ENCODE measurements at places on chromosomes 4 and X. TPM values are rescaled to one million over a fixed set of nuclear protein-coding genes. Genes with fewer than 3 reads are reported as not detected.

The HS6ST2 gene
- 0.18 TPM for polyA plus RNA-seq

The NPFFR2 gene
- polyA plus RNA-seq: 7.8 TPM

DNA sequence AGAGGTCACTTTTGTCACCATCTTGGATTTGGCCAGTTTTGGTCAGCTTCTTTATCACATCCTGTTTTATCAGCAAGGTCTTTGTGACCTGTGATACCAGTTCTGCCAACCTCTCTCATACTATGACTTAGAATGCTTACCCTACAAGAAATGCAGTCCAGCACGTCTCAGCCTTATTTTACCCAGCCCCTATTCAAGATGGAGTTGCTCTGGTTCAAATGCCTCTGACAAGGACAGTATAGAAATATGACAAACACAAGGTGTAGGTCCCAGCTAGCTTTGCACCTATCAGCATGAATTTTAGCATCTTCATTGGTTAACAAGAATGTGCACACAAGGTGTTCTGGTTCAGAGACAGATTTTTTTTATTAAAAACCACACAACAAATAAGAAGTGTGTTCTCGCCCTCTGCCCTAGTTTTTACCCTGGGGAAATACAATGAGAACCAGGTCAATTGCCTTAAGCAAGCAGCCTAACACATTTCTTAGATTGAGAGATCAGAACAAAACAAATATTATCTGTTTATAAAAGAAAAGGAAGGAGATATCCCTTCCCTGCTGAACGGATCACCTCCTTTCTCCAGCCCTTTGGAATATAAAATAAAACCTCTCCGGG is 962.3 kb upstream of the PRKX start:
- DNase-seq: no peak

GRCh38 chr4:77344001-77344400 is 187.0 kb downstream of the CCNG2 start:
- DNase-seq: no peak

- no peak for DNase-seq
Observed at GRCh38 chrX:9647431-9647830, 118.2 kb downstream of the GPR143 start.

DNA sequence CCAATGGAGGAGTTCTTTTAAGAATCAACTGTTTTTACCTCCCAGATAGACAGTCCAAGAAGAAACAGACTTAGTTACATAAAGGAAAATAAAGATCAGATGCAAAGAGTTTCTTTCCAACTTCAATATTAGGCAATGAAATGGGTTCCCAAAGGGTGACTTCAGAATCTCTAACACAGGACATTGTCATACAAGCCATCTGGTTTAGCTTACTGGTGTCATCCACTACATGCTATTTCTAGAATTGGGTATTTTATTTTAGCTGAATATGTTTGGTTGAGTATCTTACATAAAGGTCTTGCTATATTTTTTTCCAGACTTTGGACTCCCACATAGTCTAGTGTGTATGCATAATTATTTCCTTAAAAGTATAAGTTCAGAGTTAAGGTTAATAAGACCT is 162.1 kb upstream of the SLC7A11 start:
- DNase-seq: no peak

DNA sequence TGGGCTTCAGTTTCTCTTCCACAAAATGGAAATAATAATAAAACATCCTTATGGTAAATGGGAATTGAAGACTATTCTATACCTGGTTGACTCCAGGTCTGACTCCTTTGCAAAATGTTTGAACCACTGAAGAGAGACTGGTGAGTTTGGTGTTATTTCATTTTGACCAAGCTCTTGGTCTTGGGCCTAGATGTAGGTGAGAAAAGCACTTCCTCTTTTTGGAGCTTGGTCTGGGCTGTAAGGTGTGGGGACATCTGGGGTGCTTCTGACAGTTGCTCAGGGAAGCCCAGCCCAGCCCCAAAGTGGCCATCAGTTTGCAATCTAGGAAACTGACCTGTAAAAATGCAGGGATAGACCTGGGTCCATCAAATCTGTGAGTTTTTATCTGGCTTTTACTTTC is 26.8 kb upstream of the SOD3 start:
- no peak for DNase-seq

DNA sequence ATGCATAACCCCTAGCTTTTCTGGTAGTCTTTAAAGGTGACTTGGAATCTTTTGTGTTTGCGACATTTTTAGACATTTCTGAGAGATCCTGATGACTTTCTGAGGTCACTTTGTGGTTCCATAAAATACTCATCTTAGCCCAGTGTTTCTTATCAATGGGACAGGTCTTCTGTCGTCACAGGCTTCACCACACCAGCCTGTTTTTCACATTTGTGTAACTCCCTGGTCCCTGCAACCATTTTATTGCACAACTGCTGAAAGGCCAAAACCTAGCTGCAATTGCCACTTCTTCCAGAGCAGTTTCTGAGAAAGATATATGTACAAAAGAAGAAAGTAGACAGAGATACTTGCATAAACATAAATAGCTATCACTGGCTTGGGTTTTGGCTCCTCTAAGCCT is 120.9 kb downstream of the IL15 start:
- DNase-seq: no peak

The REELD1 gene
- polyA plus RNA-seq: not detected

GRCh38 chr4:101357751-101358150 is 10.4 kb upstream of the PPP3CA start:
- no peak for DNase-seq

The WNK3 gene
- polyA plus RNA-seq: 0.73 TPM

- no peak for DNase-seq
Observed at GRCh38 chrX:103631145-103631544, 2.4 kb downstream of the TCEAL1 start.

The PAGE2 gene
- polyA plus RNA-seq: 4.7 TPM

DNA sequence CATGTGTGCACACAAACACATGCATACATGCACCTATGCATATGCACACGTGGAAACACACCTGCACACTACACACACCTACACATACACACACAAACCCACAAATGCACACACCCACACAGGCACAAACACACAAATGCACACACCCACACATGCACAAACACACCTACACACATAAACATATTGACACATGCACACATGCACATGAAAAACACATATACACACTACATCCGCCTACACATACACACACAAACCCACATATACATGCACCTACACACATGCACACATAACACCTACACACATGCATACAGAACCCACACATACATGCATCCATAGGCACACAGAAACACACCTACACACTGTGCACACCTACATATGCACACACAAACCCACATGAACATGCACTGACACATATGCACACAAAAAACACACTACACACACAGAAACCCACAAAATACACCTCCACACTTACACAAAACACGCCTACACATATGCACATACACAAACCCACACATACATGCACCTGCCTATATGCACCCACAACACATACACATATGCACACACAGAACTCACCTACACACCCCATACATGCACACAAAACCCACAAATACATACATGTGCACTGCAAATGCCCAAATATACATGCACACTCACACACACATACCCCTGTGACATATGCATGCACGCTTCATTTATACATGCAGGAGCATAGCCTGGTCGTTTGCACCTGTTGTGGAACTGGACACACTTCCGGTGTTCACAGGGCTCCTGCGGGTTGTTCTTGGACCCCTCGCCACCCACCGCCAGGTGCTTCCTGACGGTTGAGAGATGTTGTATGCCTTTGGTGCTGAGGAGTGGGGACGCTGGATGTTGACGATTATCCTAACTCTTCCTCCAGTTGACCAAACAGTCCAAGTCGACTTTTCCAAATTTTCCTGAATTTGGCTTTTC is 22.1 kb downstream of the CD99 start:
- no peak for DNase-seq

DNA sequence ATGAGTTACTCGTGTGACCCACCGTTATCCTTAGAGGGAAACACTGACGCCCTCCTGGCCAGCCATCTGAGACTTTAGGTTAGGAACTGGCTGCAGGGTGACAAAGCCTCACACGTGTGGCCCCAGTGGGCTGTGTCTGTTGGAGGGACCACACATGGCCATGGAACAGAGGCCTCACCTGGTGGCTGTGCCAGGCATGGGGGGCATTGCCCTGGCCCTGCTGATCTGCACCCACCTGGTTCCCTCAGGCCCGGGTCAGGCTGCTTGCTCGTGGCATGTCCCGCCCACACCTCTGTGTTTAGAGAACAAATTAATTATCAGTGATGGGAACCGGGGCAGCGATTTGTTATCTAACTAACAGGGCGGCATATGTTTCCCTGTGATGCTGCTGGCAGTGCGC is 100.9 kb upstream of the PSAPL1 start:
- DNase-seq: no peak

DNA sequence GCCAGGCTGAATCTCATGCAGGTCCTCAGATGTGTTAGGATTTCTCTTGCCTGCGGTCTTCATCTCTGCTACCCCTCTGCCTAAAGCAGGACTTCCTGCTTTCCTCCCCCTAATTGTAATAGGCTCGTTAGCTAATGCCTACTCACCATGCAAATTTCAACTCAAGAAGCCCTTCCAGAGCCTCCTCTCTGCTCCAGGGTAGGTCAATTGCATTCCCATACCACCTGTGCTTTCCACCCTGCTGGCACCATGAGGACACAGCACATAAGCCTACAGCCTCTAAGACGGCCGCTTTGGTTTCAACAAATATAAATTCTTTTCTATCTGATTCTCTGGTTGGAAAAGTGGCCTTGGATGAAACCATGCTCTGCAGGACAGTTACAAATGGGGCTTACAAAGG is 93.9 kb downstream of the QDPR start:
- DNase-seq: no peak

DNA sequence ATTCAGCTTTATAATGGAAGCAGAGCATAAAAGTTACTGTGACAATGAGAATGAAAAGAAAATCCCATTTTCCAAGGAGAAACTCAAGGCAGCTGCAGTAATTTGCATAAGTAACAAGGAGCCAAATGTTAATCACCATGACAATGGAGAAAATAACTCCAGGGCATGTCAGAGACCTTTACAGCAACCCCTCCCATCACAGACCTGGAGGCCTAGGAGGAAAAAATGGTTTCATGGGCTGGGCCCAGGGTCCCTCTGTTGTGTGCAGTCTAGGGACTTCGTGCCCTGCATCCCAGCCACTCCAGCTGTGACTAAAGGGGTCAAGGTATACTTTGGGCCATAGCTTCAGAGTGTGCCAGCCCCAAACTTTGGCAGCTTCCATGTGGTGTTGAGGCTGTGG is 223.5 kb downstream of the NPFFR2 start:
- no peak for DNase-seq

DNA sequence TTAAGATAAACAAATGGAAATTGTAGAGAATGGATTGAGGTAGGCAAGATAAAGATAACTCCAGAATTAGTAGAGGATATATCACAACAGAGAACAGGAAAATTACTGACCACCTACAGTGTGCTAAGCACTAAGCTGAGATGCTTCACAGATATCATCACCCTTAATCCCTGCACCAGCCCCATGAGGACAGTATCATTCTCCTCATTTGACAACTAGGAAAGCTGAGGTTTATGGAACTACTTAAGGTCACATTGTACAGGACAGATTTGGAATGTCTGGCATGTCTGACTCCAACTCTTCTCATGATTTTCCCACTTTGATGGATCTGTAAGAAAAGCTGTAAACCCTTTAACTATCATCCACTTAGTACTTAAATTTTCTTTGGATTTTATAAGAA is 95.5 kb downstream of the CASK start:
- no peak for DNase-seq

DNA sequence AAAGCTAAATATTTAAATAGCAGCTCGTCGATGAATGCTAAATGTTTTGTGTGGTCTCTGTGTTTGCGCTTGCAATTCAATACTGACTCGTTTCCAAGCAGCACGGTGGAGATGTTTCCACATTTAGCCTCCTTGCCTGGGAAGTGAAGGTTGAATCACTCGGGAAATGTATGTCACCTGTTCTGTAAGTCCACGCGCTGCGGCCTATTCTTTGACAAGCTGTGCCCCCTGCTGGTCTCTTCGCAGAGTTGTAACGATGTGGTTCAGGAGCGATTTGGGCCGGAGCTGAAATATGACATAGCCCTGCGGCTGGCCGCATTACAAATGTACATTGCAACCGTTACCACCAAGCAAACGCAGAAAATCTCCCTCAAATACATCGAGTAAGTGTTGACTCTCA is 89.6 kb upstream of the PRPS2 start:
- DNase-seq: peak; percentile 50

GRCh38 chr4:54696649-54697048 is 38.9 kb downstream of the KIT start:
- DNase-seq: no peak

DNA sequence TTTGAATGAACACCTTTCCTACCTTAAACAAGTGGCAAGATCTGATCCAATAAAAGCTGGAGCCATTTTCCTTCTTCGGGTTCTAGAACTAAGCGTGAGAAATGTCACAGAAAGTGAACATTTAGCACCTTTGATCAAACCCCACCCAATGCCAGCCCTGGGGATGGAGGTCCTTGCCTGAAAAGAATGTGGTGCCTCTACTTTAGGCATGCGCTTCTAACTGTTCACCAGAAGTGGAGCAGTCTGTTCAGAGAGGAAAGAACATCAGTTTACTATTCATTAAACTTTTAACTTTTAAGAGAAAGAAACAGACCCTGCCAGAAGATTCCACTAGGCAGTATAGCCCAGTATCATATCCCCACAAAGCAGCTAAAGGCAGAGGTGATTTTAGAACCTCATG is 75.9 kb downstream of the INTS12 start:
- no peak for DNase-seq

The PHEX gene
- 0.35 TPM for polyA plus RNA-seq

DNA sequence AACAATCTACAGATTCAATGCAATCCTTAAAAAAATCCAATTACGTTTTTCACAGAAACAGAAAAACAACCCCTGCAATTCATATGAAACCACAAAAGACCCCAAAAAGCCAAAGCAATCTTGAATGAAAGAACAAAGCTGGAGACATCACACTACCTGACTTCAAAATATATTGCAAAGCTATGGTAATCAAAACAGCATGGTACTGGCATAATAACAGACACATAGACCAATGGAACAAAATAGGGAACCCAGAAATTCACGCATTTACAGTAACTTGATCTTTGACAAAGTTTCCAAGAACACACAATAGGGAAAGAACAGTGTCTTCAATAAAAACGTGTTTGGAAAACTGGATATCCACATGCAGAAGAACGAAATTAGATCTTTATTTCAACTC is 14.6 kb downstream of the MGAT4D start:
- DNase-seq: no peak

The SCML2 gene
- polyA plus RNA-seq: 4.1 TPM

GRCh38 chr4:88104902-88105610 is 53.4 kb downstream of the ABCG2 start:
- peak; percentile 41 for DNase-seq

The KLHL4 gene
- polyA plus RNA-seq: 0.24 TPM

The DUSP9 gene
- polyA plus RNA-seq: 0.05 TPM

DNA sequence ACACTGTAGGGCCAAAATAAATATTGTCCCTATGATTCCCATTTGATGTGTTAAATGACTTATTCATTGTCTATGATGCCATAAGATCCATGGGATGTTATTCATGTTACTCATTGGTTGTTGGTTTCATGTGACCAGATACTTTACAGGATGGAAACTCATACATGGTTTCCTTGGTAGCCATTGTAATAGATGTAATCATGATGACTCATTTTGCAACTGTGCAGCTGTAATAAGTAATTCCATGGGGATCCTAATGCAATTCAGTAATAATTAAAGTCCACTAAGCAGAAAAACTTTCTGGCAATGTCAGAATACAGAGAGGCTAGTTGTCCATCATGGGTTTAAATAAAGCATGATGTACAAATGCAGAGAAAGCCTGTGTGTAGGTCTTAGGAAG is 389.7 kb upstream of the NR3C2 start:
- DNase-seq: no peak

GRCh38 chr4:86942185-86942666 is 7.4 kb downstream of the AFF1 start:
- no peak for DNase-seq

GRCh38 chrX:13485167-13485566 is 84.2 kb upstream of the EGFL6 start:
- DNase-seq: no peak

The ZDHHC15 gene
- 0.03 TPM for polyA plus RNA-seq

The CTAG2 gene
- 3.7 TPM for polyA plus RNA-seq

All from SK-N-SH (cell line).